ENCODE measurements at places on chromosomes 3 and 15.

DNA sequence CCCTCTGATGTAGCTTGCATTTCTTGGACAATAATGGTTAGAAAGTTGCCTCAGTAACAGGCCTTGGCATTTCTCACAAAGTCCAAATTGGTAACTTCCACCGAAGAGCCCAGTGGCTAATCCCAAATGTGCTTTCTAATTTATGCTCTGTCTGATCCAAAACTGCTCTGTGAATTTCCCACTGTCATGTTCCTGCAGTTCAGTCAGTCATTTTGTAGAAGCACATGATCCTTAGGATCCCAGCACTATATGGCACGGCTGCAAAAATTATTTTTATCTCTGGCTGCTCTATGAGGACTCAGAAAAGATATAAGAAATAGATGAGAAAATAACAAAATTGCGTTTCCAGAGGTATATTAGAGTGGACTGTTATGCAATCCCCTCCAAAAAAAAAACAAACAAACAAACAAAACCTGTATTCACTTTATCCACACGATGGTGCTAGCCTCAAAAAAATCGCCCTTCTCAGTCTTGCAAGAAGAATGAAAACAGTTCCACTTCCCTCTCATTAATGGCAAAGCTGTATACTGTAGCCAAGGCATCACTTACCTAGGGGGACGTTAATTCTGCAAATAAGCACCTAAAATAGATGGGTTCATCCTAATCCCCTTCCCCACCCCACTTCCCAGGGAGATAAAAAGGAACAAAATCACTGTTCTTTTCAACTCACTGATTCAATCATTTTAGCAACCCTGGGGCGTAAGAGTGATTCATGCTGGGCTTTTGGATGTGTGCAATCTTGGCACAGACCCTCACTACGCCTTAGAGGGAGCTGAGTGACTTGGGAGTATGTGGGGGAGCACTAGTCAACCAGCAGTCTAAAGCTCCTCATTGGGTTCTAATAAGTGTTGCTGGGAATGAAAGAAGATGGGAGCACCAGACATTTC lies 61.3 kb downstream of the TMCO5A start:
- no peak for DNase-seq

GRCh38 chr15:38215707-38216106 lies 36.9 kb upstream of the SPRED1 start:
- no peak for DNase-seq

GRCh38 chr3:143002083-143002712 lies 828 bp downstream of the U2SURP start:
- no peak for DNase-seq

DNA sequence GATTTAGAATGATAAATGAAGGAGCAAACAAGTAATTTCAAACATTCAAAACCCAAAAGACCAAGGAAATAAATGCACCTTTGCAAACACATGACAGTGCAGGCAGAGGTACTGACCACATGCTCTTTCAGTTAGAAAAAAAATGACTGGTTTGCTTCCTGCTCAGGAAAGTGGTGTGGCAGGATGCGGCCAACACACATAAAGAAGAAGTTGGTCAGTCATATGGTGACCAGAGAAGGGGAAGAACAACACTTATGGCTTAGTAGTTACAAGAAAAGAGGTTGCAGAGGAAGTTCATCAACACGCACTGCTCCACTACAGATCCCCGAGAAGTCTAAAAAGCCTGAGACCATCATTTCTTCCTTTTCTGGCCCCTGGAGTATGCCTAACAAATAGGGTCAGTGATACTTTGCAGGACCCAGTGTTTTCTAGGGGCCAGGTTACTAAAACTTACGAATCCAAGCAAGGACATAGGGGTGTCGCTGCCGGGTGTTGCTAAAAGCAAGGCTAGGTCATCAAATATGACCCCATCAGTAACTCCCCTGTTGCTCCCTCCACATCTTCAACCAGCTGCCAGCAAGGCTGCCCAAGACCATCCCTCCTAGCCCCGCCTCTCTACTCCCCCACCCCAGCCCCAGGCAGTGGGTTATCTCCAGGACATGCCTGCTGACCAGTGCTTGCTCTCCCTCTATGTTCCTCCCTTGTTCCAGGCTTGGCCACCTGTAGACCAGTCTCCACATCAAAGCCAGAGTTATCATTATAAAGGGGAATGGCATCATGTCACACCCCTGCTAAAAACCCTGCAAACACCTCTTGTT lies 11.2 kb downstream of the ATP8B4 start:
- DNase-seq, result no peak

DNA sequence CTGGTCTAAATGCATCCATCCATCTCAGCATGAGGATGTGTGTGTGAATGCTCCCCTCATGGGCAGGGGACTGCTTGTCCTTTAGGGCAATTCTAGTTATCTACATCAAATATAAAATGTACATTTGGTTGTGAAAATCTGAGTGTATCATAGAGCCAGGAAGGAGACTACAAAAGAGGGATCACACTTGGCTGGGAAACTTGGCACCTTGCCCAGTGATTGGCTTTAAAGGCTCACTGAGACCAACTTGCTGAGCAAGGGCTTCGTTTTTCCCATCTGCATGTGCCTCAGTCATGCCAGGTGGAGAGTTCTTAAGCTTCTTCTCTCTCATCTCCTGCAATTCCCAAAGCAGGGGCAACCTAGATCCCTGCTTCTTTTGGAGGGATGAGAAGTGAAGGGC lies 5.2 kb downstream of the CAPN3 start:
- DNase-seq, result no peak

All from naive thymus-derived CD8-positive, alpha-beta T cell (primary cell).